ENCODE measurements at places on chromosomes 7 and 10.

- DNase-seq: no peak
Measured at GRCh38 chr7:26618449-26618848, 245.9 kb downstream of the SKAP2 start.

- no peak for DNase-seq
Measured at GRCh38 chr7:119175911-119176627, 951.6 kb downstream of the ANKRD7 start.

DNA sequence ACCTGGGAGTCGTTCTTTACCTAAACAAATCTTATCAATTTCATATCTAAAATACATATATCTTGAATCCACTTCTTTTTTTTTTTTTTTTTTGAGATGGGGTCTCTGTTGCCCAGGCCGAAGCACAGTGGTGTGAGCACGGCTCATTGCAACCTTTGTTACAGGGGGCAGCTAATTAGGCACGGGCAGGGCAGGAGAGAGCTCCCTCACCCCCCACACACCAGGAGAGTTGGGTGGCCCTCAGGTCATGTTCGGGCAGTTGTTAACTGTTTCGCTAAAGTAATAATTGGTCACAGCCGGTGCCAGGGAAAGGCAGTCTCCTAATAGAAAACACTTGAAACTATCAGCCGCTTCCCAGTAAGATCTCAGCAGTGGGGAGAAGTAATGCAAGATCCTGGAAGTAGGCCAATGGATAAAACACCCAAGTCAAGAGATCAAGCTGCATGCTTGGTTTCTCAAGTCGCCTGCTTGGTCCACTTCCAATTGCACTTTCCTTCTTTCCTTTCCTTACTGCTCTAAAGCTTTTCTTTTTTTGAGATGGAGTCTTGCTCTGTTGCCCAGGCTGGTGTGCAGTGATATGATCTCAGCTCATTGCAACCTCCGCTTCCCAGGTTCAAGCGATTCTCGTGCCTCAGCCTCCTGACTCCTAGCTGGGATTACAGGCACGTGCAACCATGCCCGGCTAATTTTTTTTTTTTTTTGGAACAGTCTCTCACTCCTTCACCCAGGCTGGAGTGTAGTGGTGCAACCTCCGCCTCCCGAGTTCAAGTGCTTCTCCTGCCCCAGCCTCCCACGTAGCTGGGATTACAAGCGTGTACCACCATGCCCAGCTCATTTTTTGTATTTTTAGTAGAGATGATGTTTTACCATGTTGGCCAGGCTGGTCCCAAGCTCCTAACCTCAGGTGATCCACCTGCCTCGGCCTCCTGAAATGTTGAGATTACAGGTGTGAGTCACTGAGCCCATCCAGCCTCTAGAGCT, 21.3 kb upstream of the EFCAB10 start:
- no peak for DNase-seq

DNA sequence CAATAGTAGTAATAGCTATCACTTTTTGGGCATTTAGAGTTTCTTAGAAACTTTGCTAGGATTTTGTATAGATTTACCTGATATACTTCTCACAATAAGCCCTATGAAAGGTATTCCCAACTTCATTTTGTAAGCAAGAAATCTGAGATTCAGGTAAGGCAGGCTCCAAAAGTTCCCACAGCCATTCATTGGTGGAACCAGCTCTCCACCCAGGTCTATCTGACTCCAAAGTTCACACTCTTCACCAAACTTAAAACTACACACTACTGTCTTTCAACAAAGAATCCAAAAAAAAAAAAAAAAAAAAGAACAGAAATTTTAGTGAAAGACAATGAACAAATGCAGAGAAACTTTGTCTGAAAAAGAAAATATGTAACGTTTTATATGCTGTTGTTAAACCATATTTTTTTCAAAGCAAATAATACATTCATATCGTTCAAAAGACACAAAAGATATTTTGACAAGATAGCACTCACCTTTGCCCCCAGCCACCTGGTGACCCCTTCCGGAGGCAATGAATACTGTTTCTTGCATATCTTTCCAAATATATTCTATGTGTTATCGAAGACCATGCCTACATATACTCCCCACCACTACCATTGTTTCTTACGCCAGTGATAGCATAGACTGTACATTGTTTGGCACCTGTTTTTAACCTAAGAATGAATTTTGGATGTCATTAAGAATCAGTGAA, 108.2 kb downstream of the C1GALT1 start:
- no peak for DNase-seq

DNA sequence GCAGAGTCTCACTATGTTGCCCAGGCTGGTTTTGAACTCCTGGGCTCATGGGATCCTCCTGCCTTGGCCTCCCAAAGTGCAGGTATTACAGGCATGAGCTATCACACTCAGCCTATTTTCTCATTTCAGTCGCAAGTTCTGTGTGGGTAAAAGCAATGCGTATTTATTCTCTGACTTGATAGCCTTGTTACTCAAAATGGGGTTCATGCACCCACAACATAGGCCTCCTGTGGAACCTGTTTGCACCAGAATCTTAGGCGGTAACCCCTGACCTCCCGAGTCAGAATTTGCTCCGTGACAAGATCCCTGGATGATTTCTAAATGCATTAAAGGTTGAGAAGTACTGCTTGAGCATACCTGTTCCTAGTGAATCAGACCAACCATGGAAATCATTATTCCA, 7.3 kb downstream of the IL2RA start:
- DNase-seq: no peak

DNA sequence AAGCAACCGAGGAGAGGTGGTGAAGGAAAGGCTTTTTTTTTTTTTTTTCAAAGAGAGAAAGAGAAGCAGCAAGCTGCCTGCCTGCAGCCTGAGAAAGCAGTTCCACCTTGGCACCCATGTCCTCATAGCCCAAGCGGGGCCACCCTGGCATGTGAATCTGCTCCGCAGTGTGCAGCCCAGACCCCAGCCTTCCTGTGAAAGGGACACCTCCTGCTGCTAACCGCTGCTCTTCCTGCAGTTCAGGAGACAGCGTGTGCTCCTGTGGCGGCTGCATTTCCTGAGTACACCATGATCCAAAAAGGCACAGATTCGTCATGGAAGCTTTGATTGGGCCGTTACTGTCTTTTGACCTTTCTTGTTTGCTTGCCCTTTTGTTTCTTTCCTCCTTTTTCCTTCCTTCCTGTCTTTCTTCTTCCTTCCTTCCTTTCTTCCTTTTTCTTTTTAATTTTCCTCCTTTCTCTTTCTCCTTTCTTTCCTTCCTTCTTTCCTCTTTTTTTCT, 38.1 kb downstream of the IKZF1 start:
- DNase-seq: peak; percentile 59

GRCh38 chr7:156173346-156173745, 361.1 kb upstream of the SHH start:
- no peak for DNase-seq

DNA sequence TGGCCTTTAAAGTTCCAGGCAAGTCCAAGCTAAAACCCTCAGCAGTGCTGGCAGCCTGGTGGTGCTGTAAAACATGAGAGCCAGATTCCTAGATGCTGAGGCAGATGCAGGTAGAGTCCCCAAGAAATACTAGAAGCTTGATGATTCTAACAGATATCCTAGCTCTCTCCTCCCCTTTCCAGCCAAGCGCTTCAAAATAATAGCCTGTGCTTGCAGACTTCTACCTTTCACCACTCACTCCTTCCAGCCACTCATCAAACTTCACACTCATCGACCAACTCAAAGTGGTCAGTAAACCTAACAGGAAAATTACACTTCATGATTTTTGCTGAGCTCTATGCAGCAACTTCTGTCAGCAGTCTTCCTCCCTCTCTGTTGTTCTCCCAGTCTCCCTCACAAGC, 50.2 kb downstream of the LMBR1 start:
- no peak for DNase-seq

- no peak for DNase-seq
Measured at GRCh38 chr10:63677001-63677400, 155.8 kb downstream of the REEP3 start.

DNA sequence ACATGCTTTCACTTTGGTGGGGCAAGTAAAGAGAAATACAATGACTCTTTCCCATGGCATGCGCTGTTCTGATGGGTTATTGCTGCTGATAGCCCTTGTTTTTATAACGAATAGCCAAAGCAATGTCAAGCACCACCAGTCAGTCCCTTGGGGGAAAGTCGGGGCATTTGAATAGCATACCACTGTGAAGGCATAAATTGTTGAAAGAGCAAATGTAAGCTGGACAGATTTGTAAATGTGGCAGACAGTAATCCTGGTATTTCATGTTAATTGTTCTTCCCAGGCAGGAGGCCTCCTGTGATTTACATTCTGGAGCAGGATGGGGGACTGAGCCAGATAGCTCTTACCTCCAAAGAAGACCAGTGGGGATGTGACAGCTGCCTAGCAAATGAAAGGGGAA, 293.3 kb downstream of the ADRA2A start:
- no peak for DNase-seq

GRCh38 chr10:52447931-52448353, 133.9 kb downstream of the DKK1 start:
- DNase-seq: no peak

- no peak for DNase-seq
Measured at GRCh38 chr10:50464004-50464409, 159.7 kb downstream of the SGMS1 start.

DNA sequence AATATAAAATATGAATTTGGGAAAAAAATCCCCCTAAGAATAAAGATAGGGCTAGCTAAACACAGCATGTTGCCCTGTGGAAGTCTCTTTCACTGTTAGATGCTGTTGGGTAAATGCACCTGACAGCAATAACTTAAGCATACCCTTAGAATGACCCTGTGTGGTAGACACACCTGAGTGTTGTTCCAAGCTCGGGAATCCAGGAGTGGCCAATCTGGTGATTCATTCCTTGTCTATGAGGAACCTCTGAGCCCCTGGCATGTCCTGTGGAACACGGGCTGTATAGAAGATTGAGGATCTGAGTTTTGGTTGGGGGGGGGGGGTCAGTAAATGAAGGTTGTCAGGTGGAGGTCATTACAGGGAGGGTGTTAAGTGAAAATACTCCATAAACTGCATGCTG, 730.0 kb upstream of the IGFBP3 start:
- DNase-seq: no peak

DNA sequence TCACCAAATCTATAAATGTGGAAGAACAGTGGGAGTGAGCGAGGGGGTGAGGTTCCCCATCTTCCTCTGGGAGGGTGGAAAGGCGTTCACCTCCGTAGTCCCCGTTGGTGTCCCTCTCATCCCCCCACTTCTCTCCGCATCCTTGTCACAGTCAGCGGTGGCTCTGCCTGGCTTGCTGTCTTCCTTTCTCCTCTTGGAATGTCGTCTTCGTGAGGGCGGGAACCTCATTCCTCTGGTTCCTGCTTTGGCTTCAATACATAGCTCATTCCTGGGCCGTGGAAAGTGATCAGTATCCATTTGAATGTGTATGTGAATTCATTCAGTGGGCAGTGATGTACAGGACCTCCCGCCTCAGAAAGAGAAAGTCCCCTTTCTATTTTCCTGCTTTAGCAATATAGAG, 289.4 kb downstream of the CAMK1D start:
- DNase-seq: no peak

DNA sequence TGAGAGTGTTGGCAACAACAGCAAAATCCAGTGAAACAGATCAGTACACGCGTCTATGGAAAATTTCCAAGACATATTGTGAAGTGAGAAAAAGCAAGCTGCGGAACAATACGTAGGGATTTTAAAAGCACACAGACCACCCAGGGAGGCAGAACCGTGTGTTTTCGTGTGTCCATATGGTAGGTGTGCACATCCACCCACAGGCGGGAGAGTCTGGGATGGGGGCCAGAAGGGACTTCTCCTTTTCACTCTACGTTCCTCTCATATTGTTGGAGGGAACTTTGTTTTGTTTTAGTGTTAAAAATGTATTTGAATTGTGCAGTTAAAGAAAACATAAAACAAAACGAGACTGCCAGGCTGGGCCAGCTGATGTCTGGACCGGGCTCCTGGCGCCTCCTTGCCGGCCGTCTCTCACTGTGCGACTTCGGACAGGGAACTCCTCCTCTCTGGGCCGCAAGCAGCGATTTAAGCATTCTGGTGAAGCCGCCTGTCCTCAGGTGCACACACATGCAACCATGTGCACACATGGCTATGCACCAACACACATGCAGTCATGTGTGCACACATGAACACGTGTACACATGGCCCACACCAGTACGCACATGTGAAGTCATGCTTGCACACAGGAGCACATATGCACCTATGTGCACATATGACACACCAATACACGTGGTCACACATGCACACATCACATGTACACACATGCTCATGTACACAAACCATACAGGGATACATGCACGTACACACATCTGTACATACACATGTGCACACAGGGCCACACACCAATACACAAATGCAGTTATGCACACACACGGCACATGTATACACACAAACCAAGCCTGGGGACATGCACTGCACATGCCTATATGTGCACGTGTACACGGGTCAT, 141.1 kb downstream of the ELFN1 start:
- no peak for DNase-seq

GRCh38 chr10:49605216-49605938, 4.7 kb upstream of the SLC18A3 start:
- DNase-seq: no peak

DNA sequence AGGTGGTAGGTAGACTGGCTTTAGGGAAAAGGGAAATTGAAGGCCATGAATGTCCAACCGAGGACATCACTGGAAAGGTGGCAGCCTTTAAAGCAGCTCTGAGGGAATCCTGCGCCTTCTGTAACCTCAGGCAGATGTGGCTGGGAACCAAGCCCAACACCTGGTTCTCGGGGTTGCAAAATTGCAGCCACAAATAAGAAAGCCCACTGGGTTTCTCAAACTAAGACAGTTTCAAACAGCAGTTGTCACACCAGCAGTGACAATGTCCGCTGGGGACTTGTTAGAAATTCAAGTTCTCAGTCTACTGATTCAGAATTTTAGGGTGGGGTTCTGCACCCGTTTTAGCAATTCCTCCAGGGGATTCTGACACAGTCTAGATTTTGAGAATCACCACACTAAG, 42.7 kb upstream of the STEAP1B start:
- DNase-seq: no peak

GRCh38 chr10:6365384-6365783, 162.7 kb downstream of the PFKFB3 start:
- DNase-seq: no peak

GRCh38 chr10:17238445-17239291, 10.6 kb downstream of the VIM start:
- no peak for DNase-seq

DNA sequence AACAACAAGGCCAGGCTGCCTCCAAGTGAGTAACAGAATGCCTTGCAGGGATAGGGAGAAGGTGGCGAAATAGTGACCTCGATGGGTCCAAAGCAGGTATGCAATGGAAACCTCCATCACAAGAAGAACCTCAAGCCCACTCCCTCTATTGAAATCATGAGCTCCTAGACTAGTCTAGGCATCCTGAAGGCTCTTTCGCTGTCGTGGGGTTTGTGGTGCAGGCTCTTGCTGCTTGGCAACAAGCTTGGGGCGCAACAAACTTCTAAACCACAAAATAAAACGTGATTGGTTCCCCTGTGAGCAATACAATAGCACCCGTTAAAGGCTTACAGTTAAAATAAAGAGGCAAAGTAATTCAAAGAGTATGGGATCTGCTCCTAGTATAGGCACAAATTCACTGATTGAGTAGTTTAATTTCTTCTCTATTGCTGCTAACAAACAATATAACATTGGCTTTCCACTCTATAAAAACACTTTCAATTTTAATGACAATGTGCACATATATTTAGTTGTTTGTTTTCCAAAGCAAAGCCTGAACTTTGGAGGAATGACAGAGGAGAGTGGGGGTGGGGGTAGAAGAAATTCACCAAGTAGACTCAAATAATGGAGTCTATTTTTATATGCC, 64.1 kb downstream of the C10orf67 start:
- no peak for DNase-seq

All from stimulated activated CD8-positive, alpha-beta memory T cell treated with anti-CD3 and anti-CD28 coated beads, Interleukin-4, amount 100 ng/mL, for 4 hours (primary cell).